ENCODE measurements at places on chromosomes 12 and 14.

DNA sequence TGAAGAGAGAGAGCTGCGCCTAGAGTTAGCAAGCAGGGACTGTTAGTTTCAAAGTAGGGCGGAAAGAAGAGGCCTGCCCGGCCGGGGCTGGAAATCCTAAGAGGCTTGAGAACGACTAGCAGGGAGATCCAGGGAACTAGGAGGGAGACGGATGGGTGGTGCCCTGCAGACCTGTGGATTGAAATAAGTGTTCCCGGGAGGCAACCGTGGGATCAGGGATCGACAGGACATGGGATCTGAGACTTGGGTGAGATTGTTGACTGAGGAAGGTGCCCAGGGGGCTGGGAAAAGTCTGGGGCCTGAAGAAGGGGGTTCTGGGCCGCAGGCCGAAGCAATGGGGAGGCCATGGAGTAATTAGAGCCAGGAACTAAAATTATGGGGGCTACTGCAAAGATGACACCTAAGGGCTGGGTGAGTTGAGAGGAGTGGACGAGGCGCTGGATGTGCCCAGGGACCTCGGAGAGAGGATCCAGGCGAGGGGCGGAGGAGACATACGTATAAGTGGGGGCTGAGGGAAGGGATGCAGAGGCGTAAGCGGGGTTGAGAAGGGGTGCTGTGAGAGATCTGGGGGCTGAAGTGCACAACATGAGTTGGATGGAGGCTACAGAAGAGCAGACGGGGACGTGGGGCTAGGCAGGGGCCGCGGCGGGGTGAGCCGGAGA lies 635 bp downstream of the LTA4H start:
- peak; percentile 69 for DNase-seq

DNA sequence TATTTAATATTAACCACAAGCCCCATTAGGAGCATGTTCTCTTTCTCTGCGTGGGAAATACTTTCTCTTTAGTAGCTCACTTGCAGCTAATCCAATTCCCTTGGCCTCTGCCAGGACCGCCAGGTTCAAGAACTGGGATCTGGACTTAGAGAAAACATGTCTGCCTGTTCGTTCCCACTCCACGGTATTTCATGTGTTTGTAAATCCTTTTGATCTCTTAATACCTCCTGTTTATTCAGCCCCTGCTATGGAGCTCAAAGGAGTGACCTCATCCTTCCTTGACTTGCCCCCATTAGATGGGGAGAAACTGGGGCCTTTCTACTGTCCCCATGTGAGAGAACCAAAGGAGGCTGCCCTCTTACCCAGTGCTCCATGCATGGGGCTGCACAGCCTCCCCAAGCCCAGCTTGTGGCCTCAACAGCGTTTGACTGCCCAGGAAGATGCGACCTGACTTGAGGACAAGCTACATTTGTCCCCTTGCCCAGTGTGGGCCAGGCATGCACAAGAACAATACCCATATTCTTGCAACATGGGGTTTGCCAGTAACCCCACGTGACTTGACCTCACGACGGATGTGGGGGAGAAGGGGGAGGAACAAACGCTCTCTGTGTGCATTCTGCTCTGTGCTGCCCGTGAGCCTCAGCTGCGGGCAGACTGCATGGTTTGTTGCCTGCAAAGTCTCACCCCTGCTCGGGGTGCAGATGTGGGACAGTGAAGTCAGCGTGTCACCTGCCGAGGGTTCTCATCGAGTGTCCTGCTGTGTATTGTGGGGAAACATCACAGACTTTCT lies 30.3 kb downstream of the CD9 start:
- peak; percentile 33 for DNase-seq

DNA sequence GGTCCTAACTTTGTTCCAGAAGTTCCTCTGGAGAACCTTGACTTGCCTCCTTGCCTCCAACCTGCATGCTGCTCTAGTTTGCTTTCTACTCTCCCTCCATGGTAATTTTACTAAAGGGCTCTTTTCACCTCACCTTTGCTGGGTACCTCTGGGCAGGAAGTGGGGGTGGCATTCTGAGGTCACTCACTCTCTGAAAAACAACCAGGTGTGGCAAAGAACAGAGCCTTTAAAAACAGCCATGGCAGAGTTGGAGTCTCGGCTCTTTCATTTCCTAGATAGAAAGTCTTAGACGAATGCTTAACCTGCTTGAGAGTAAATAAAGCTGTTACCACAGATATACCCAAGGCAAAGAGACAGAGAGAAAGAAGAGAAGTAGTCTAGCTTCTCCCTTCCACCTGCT lies 827.9 kb downstream of the BCL11B start:
- no peak for DNase-seq

DNA sequence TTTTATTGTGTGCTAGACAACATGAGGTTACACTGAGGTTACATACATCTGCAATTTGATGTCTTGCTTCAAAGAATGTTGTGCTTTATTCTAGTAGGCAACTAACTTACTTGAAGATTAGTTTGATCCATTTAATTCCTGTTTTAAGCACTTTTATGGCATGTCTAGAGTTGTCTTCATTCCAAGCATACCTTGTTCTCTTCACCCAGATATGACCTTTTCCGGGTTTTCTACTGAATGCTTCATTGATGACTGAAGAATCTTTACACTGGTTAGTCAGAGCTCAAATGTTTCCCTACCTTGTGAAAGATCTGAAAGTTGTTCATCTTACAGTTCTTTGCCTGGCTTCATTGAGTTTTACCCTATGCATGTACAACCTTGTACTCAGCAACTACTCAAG lies 274.0 kb upstream of the KITLG start:
- no peak for DNase-seq

GRCh38 chr12:92553389-92553788 lies 149.4 kb upstream of the PLEKHG7 start:
- DNase-seq, result no peak

DNA sequence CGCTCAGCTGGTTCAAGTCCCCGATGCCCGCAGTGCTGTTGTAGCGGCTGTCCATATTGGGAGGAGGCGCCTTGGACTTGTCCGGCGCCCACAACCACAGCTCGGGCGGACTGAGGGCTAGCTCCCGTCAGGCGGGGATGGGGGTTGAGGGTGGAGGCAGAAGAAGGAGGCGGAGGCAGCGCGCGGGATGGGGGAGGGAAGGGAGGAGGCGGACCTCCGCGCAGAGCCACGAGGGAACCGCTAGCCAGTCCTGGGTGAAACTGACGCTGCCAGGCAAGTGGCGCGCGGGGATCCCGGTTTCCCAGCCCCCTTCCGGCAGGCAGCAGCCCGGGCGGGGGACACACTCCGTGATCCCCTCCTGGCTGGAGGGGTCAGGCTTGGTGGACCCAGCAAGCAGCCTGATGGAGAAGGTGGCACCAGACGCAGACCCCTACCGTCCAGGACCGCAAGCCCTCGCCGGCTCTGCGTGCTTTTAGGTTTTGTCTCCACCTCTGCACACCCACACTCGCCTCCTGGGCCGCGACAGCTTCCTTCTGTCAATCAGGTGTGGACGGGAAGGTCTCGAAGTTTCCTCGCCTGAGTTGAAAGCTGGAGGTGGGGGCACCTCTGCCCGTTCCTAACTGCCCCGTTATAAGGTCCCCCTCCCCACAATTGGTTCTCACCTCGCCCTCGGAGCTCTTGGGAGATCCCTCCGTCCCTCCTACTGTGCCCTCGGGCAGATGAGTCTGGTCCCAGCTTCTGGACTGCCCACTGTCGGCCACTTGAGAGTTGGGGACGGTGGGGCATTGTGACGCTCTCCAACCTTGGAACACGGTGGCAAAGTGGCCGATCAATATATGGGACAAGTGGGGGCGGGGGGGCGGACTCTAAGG lies at the start of gene CPNE8:
TSS of gene CPNE8 (minus strand) at position 112 of the 872 bp plus-strand sequence. CDS start at position 55, 57 bp downstream.
- DNase-seq, result no peak

GRCh38 chr12:124626971-124627411 lies 59.6 kb upstream of the NCOR2 start:
- DNase-seq, result no peak

- DNase-seq, result no peak
Observed at GRCh38 chr12:41254004-41254914, 66.1 kb downstream of the PDZRN4 start.

- DNase-seq, result no peak
Observed at GRCh38 chr12:108842361-108842760, 15.0 kb downstream of the SSH1 start.

DNA sequence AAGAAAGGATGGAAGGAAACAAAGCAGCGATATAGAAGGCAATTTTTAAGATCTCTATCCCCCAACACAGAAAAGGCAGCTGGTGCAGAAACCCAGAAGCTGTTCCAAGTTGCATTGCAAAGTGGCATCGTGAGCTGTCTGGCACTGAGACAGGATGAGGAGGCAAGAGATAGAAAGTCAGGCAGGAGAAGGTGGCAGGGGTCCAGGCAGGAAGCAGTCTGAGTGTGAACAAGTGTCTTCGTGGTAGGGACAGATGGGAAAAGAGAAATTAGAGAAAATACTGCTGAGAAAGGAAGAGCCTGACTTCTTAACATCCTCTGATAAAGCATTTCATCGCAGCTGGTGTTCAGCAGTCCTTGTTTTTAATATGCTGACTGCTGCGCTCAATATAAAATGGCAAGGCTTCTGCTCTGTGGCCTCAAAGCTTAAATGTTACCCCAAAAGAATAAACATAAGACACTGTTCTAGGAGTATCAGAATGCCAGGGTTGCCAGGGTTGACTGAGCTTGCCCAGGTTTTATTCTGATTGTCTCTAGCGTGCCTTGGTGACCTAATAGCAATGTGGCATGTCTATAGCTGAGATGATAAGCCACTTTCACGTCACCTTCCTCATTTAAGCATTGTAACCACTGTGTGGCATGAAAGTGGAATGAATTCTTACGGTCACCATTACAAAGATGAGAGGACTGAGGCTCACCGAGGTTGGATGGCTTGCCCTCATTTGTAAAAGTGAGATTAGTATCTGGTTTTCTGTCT lies 397.6 kb downstream of the NUAK1 start:
- DNase-seq, result no peak

DNA sequence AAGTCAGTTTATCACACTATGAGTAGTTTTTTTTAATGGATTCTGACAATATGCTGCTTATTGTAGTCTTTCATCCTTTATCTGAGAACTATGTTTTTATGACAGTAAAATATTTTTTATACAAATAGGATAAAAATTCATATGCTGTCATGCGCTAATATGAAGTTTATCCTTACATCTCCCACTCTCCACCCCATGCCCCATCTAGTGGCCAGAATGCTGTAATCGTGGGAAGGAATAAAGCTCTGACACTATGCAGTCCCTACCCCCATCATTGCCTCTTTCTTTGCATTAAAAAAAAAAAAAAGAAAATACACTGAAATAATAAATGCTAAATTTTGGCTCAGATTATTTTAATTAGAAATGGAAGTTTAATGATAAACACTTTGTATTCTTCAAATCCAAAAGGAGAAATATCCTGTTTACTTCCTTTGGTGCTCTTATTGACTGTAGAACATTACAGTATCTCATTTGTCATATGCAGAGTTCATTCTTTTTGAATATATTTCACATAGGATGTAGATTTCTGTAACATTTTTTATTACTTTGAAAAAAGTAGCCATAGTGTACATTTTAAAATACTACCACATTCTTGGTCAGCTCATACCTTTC lies 145.9 kb upstream of the SLCO1C1 start:
- peak; percentile 17 for DNase-seq

DNA sequence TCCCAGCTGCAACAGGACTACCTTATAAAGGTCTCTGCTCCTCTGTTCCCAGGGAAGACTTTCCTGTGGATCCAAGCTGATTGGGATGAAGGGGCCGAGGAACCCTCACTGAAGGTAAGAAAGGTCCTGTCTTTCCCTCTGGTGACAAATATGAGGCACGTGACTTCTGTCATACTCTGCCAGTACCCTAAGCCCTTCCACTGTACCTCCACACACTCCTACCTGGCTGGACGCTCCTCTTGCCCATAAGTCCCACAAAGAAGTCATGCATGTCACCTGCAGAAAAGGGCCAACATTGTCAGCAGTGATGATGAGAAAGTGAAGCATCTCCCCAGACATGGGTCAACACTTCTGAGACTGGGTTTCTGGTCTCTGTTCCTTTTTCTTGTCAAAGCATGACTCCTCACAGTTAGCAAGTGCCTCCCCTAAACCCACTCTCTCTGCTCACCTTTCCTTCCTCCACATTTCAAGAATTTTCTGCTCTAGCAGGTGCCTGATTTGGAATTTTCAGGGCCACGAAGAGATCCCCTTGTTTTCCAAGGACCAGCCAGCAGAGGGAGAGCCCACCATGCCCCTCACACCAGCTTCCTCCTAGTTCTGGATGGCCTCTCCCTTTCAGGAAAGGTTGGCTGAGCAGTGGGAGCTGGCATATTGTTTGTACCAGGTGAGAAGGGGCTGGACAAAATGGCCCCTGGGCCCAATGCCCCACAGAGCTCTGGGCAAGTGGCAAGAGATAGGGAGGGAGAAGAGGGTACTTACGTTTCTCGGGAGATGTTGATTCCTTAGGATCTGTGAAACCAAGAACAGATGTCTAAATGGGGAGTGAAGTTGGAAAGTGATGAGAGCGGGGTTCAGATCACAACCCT lies 3.5 kb downstream of the TAC3 start:
- DNase-seq, result no peak

DNA sequence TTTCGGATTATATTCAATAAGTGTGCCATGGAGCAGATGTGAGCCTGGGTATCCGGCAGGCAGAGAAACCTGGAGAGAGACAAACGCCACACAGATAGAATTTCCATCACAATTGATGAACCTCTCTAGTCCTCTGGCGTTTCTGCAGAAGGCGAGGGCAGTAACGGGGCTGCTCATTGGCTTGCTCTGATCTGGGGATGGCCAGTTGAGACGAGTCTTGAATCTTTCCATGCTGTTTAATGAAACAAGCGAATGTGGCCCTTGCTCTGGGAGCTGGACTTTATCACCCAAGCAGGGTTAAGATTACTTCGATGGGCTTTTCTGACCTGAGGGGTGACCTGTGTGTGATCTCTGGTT lies 42.4 kb upstream of the CLMN start:
- no peak for DNase-seq

- DNase-seq, result no peak
Observed at GRCh38 chr14:89721956-89722355, 232.6 kb downstream of the EFCAB11 start.

DNA sequence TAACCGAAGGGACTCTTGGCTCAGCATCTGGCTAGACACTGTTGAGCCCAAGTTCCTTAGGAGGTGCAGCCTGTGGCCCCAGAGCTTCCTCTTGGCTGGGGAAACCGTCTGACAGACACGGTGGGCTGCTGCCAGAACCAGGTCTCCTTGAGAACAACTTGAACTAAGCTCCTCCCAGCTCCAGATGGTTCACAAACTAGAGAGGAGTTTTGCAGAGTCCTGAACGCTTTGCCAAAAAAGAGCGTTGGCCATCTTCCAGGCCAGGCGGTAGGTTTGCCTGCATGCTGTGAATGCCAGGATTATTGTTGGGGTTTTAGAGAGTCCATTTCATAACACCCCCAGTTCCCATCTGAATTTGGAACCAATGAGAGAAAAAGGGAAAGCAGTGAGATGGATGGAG lies 399.8 kb downstream of the RGS6 start:
- peak; percentile 12 for DNase-seq

- no peak for DNase-seq
Observed at GRCh38 chr12:126432780-126433179, 1367.5 kb downstream of the AACS start.

DNA sequence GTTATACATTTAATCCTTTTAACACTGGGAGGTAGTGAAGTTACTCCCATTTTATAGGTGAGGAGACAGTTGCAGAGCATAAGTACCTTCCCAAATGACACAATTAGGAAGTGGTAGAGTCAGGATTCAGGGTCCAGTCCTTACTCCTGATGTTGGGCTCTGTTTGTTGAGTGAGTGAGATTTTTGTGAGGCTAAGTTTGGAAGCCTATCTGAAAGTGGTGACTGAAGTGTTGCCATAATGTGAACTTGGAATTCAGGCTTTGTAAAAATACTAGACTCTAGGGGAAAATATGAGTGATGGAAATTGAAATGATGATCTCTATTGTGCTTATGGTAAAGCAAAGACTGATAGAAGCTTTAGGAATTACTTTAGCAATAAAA lies 2.2 kb downstream of the NUDT4 start:
- DNase-seq, result no peak

All from Kasumi-1 (cell line).